NCI-H1092 treated with DMSO at 0.1 percent for 48 hours (cell line): ENCODE measurements at places on chromosomes 1 and 21.

DNA sequence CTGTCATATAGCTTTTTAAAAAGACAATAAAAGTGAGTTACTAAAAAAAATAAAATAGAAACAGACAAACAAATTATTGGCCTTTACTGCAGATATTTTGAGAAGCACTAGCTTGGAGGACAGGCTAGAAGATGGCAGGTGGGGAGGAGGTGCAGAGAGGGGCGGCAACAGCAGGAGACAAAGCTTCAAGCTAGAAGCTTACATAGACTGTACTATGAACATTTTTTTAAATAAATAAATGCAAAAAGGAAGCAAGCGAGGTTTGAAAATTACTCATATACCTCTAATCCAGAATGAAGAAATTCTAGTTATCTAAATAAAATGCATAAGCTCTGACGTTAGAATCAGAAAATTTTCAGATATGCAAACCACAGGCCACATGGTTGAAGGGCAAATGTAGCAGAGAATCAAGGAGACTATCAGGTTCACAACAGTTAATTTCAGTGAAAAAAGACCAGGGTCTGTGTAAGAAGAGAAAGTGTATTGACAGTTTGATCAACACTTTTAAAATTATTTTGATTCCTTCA lies 54.9 kb downstream of the NRIP1 start:
- DNase-seq, result no peak

DNA sequence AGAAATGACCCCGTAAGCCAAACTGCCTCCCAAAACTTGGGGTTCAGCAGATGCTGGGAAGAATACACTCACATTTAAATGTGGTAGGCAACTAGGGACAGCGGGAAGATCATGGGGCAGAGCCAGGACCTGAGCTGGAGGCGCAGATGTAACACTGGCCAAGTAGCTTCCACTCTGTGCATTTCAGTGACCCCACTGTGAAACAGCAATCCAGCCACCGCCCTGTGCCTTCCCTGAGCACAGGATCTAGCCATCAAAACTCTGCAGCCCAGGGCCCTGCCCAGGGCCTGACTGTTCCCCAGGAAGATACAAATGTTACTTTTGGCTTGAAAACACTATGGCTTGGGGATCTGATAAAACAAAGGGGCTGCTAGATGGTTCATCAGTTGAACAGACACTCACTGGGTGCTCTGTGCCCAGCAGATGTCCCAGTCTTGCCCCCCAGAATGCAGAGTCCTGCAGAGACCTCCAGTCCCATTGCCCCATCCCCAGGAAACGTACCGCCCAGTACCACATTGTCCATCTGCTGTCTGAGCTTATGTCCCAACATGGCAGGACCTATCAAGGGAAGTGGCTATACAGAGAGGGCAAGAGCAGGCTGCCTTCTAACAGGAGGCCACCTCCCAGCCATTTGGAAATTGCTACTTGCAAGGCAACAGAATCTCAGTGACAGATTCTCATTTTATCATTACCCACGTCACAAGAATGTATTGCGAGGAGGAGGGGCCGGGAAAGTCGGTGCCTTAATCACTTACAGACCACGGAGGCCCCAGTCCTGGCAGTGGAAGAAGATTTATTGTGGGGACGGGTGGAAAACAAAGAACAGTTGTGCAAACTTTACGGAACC lies 124.0 kb downstream of the DMRTB1 start:
- DNase-seq, result no peak

- no peak for DNase-seq
Measured at GRCh38 chr1:221440658-221441057, 301.2 kb downstream of the DUSP10 start.

GRCh38 chr1:182196897-182197870 lies 135.7 kb upstream of the ZNF648 start:
- DNase-seq, result no peak

- DNase-seq, result no peak
Measured at GRCh38 chr1:7847599-7847998, 5.3 kb downstream of the UTS2 start.

GRCh38 chr21:41852151-41852928 lies 26.8 kb downstream of the PRDM15 start:
- DNase-seq, result no peak
